Glutamatergic neuron (in vitro differentiated cells): ENCODE measurements at places on chromosomes 2 and 18.

DNA sequence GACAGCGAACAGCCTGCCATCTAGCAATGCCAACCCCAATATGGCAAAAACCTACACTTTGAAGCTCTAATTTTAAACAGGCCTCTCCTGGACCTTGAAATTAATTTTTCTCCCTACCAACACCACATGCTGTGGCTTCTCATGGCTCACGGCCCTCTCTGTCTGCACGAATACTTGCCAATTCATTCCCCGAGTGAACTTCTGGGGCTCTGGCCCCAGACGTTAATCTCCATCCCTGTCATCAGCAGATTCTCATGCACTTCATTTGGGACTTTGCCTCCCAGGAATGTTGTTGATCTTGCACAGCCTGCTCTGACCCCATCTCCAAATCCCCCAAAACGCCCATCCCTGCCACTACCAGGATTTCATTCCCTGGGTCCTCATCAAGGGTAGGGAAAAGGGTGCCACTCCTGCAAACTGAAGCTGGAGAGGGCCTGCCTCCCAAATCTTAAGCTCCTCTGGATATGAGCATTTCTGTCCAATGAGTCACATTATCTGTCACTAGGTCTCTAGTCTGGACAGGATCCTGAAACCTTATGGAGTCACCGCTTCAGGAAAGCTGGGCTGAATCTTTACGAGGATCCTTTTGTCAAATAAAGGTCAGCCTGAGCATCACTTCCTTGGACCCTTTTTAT is 10.4 kb downstream of the FIGLA start:
- DNase-seq, result no peak

DNA sequence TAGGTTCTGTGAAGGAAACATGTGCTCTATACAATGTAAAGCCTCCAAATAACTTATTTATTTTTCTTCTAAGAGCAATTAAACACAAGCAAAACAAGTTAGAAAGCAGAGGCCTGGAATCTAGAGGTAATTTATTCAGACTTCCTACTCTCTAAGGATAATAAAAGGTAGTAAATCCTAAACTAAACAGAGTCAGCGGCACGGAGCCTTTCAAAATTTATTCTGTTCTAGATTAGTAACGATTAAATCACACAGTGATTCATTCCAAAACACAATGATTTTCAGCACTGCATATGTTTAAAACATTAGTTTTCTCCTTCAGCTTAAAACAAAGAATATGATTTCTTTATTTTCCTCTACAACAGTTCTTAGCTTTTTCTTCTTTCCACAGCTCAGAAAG is 160.9 kb downstream of the FBXO15 start:
- DNase-seq, result no peak

DNA sequence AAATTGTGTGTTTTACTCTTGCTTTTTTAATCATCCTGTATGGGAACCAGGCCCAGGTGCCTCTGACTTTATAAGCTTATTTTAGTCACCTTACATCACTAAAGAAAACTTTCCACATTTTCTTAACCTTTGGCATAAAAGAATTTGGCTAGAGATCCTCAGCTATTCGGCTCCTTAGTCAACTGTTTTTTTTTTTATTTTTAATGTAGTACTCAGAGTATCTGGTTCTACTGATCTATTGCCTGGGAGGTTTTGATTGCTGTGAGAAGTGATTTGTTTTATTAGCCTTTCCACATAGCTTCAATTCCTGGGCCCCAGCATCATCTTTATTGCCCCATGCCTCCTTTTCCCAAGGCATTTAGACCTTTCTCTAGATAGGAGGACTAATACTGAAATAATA is 121.0 kb downstream of the MYO1B start:
- no peak for DNase-seq

DNA sequence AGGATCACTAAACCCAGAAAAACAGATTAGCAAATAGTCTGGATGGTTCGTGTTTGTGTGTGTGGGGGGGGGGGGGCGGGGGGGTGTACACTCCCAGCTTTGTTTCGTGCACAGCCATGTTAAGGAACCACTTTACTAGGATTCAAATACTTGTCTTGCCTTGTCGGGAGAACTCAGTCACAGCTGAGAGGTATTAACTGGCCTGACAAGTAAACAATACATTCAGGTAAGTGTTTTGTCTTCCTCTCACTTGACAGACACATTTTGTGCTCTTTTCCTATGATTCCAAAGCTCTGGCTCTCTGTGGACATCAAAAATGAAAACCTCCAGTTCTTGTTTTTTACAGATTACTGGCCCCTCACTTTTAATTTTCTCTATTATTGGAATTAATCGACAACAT is 173.5 kb downstream of the LRP1B start:
- DNase-seq, result no peak

DNA sequence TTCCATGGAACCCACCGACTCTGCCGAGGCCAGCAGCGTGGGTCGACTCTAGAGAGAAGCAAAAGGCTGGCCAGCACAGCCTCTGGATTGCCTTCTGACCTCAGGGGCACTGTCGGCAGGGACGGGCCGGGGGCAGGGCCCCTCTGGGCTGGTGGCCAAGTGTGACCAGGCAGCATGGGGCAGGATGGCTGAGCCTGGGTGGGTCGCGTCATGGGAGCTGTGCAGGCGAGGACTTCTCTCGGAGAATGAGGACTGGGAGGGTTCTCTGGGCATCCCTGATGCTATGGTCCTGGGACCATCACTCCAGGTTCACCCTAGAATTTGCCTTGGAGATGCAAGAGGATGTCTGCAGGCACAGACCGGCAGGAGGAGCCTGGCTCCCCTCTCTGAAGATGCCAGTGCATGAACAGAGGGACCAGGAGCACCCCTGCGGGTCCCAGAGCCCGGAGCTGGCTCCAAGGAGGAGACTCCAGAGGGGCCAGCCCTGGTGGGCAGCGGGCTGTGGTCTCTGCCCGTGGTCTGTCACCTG is 289.2 kb downstream of the NDUFA10 start:
- peak; percentile 27 for DNase-seq
